ENCODE measurements at places on chromosomes 6 and 20.

- no peak for DNase-seq
These were observed 1.3 kb downstream of the KPNA5 start for GRCh38 chr6:116682334-116682712.

GRCh38 chr6:27290065-27290849 lies 21.8 kb downstream of the POM121L2 start:
- no peak for DNase-seq

GRCh38 chr20:8330785-8331695 lies 199.0 kb downstream of the PLCB1 start:
- no peak for DNase-seq

DNA sequence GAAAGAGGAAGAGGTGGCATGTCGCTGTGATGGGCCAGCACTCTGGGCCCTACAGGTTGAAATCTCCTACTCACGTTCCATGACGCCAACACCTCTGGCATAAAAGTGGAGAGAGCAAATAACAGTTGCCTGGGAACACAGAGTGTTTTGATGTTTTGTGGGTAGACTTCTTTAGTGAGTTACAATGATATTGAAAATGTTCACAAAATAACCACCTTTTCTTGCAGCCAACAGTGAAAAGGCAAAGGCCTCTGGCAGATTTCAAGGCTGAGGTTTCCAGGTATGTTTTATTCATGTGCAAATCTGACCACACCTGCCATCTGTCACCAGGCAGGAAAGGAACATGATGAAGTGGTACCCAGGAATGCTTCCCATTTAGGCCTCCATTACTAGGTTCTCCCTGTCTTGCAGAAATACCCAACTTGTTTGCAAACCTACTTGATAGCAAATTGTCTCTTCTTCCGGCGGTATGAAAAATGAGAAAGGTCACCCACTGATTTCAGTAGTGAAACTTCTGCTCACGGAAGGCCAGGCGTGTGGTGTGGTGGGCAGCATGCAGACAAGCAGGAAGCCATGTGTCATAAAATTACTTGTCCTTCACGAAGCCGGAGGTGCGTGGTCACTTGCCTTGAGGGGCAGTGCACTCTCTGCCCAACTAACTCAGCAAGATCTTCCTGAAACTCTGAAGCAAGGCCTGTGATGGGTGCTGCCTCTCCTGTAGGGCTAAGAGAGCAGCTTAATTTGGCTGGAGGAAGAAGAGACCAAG lies 299.1 kb upstream of the PRDM1 start:
- DNase-seq = no peak

DNA sequence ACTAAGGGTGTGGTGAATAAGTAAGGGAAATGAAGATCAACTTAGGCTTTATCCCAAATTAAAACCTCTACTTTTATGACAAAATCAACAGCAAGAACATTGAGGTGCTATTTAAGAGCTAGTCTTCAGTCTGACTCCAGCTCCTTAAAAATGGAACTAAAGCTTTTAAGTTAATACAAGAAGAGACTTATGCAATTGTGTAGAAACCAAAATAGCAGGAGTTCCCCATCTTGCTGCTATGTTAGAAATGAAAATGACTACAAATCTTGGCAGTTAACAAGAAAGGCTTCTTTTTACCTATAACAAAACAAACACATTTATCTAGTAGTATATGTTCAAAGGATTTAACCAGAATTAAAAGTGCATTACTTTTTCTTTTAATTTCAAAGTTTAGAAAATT lies 25.7 kb downstream of the HMGN3 start:
- no peak for DNase-seq

DNA sequence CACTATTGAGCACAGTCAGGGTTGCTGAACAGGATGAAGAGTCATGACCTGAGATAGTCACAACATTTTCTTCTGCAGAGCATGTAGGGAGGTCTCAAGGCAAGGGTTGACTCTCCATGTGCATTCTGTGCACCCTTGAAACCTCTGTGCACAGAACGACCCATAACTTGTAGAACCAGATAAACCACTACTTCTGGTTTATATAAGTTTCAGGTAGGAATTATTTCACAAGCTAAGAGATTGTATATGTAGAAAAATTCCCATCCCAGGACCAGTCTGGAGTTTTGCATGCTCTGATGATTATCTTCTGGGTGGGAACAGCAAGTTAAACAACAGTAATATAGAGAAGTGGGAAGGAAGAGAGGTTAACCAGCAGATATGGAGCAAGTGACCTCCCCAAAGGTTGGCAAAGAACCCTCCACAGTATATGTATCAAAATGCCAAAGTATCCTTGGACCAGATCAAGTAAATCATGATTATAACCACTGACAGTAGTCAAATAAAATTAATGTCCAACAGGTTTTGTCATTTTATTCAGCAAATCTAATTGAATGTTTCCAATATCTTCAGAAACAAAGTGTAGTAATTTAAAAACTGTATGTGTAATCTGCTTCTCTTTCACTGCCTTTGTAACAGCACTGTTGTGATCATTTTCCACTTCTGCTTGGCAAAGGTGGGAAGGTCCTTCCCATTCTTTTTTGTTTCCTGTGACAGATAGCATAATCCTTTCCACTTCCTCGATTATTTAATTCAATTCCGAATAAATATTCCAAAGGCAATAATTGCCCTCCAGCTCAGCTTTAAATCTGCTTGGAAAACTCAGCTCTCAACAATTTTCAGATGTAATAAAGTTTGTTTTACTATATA lies 104.4 kb downstream of the SYNE1 start:
- DNase-seq = no peak

- DNase-seq = peak; percentile 50
These were observed 43.3 kb downstream of the LRRC1 start for GRCh38 chr6:53837865-53838769.

DNA sequence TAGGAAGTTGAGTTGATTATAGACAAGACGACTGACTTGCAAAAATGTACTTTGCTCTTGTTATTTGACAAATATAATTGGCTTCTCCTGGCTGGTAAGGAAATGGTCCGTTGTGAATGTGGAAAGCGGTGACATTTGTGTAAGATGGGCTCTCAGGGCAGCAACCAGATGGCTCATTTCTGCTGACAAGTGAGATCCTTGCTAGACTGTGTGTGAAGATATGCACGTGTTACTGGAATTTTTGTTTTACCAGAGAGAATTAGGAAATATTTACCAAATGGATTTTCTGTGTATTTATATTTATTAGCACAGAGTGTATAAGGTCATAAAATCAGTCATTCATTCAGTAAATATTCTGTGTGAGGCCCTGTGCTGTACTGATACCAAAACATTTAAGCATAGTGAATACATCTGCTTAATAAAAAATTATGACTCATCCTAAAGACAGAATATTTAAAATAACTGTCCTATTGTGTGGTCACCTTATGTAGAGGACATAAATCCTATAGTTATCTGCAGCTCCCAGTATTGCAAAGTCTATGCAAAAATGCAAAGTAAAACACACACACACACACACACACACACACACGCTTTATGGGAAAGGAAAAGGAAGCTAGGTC lies 109.9 kb upstream of the ASF1A start:
- DNase-seq = no peak

GRCh38 chr20:40197691-40198090 lies 491.3 kb downstream of the MAFB start:
- DNase-seq = no peak

DNA sequence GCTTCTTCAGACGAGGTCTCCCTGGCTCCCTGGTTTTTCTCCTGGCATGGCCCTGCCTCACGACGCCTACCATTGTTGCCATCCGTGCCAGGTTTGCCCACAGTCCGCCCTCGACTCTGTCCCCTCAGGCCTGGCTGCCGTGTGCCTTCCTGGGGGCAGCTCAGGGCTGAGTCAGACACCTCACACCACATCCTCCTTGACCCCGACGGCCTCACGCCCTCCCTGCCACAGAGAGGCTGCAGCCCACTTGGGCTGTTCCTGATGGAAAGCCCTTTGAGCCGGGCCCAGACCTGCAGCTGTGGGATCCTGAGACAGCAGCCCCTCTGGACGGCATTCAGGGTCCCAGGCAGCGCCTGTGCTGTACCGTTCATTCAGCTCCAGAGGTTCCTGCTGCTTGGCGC lies 108.3 kb downstream of the PSMB1 start:
- DNase-seq = no peak
